ENCODE measurements at places on chromosomes 6 and 20.

DNA sequence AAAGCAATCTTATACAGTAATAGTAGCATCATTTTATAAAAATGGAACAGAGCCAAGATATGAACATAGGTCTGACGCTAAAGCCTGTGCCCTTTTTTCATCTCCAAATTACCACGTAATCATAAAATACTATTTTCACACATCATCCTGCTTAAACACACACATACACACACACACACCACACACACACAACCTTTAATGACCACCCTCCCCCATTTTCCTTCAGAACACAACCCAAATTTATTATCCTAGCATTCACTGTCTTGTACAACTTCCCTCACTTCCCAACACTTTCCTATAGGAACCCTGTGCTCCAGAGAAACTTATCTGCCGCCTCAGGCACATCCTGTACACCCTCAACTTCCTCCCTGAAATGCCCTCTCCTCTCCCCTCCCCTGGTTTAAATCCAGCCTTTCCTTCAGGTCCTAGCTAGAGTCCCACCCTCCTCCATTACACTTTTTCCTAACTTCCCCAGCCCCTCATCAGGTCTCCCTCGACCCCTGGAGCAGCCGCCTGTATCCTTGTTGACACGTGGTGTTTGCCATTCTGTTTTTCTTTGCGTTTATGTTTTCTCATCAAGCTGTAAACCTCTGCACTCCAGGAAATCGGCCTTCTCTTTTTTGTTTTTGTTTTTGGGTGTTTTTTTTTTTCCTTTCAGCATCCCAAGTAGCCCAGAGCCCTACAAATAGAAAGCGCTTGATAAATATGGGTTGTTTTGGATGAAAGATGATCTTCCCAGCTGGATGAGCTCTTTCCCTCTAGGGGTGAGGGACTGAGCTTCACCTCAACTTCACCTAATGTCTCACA, 968 bp upstream of the MMP24 start:
- DNase-seq, result peak; percentile 66

- DNase-seq, result peak; percentile 60
Measured at GRCh38 chr6:12962987-12963386, 246.4 kb downstream of the PHACTR1 start.

- no peak for DNase-seq
Measured at GRCh38 chr6:147016440-147016839, 187.8 kb upstream of the STXBP5 start.

- DNase-seq, result no peak
Measured at GRCh38 chr6:32568561-32568960, 21.1 kb downstream of the HLA-DRB1 start.
